Foreskin fibroblast (primary cell): ENCODE measurements at places on chromosomes 16 and 17.

- no peak for DNase-seq
These were observed 29.1 kb downstream of the CRHR1 start for GRCh38 chr17:45813048-45813725.

DNA sequence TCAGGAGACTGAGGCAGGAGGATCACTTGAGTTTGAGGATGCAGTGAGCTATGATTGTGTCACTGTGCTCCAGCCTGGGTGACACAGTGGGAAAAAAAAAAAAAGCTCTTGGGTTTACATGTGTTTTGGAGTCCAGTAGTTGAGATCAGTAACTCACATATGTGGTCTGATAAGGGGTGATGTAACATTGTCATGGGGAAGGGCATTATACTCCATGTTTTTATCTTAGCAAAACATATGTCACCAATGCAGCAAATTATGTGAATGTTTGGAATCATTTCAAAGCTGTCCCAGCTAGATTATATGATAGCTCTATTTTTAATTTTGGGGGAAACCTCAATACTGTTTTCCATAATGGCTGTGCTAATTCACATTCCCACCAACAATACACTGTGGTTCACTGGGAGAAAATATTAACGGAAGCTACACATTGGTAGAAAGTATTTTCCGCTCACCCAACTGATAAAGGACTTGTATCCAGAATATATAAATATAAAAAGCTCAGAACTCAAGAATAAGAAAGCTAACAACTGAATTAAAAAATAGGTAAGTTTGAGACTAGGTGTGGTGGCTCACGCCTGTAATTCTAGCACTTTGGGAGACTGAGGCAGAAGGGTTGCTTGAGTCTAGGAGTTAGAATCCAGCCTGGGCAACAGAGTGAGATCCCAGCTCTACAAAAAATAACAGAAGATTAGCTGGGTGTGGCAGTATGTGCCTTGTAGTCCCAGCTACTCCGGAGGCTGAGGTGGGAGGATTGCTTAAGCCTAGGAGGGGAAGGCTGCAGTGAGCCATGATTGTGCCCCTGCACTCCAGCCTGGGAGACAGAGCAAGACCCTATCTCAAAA is 224.1 kb upstream of the TBX2 start:
- no peak for DNase-seq

GRCh38 chr16:13561291-13562070 is 358.5 kb upstream of the ERCC4 start:
- no peak for DNase-seq

DNA sequence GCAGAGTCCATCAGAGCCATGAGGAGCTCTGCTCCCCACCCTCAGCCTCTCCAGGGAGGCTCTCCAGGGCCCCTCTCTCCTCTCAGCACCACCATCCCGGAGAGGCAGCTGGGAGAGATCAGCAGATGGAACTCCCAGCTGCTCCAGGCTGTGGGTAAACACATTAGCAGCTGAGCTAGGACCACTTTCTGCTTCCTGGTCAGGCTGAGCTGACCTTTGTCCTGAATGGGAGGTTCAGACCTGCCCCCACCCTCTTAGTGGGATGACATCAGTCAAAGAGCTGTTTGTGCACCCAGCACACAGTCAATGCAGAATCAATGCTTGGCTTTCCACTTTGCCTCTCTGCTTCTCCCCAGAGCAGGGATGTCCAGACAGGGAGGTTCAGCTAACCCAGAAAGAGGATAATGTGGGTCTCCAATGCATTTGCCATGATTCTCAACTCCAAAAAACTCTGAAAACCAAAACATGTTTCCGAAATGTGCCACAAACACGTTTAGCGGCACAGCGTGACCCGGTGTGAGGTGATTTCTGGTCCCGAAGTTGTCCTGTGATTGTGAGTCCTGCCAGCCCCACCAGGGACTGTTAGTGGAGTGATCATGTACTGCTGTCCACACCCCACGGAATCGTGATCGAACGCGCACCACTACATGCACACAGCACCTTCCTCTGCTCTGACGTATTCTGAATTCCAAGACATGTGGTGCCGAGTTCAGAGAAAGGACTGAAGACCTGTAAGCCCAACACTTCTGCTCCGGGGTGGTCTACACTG is 6.7 kb downstream of the GPR142 start:
- no peak for DNase-seq

DNA sequence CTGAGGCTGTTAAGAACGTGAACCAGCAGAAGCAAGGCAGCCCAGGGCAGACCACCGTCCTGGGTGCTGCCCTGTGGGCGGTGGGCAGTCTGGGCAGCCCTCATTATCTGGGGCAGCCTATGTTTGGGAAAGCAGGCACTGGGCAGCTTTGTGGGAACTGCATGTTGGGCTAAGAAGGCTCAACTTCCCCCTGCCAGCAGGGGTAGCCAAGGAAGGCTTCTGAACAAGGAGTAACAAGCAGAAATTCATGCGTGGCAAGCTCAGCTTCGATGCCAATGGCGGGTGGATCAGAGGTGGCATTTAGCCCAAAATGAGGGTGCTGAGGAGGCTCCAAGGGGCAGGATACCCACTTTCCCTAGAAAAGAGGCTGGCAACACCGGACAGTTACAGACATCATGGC is 42.7 kb upstream of the METRNL start:
- no peak for DNase-seq

DNA sequence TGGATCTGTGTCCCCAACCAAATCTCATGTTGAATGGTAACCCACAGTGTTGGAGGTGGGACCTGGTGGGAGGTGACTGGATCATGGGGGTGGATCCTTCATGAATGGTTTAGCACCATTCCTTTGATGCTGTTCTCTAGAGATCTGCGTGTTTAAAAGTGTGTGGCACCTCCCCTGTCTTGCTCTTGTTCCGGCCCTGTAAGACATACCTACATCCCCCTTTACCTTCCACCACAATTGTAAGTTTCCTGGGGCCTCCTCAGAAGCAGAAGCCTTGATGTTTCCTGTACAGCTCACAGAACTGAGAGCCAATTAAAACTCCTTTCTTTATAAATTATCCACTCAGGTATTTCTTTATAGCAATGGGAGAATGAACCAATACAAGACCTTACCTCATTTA is 257.7 kb downstream of the XYLT1 start:
- no peak for DNase-seq

- no peak for DNase-seq
These were observed 146.3 kb downstream of the CMIP start for GRCh38 chr16:81590714-81591544.

DNA sequence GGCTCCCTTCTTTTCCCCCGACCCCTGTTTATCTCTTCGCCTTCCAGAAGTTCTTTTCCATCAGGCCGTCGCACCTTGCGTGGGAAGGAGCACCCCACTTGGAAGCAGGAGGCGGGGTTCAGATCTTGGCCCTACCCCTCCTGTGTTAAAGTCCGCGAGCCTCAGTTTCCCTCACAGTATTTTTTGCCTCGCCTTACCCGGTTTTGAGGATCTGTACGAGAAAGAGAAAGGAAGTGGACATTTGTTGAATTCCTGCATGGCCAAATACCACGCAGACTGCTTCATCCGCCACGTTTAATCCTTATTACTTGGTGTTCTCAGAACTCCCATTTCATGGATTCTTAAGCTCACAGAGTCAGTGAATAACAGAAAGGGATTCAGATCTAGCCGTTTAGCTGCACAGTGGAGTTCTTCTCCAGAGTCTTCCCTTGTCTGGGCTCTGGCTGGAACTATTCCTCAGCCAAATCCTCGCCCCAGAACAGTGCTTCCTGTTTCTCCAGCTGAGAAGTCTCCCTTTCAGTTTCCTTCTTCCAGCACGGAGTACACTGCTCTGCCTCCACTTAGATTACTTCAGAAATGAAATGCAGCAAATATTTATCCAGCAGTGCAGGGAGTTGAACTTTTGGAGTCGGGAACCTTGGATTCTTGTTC is 590 bp downstream of the TMEM219 start:
- peak; percentile 54 for DNase-seq

GRCh38 chr16:62041401-62041800 is 5.2 kb upstream of the CDH8 start:
- DNase-seq: no peak
